ENCODE measurements at places on chromosomes 5 and 9.
A peak's percentile ranks its signal among the peaks of the same experiment; 100 is the strongest.

DNA sequence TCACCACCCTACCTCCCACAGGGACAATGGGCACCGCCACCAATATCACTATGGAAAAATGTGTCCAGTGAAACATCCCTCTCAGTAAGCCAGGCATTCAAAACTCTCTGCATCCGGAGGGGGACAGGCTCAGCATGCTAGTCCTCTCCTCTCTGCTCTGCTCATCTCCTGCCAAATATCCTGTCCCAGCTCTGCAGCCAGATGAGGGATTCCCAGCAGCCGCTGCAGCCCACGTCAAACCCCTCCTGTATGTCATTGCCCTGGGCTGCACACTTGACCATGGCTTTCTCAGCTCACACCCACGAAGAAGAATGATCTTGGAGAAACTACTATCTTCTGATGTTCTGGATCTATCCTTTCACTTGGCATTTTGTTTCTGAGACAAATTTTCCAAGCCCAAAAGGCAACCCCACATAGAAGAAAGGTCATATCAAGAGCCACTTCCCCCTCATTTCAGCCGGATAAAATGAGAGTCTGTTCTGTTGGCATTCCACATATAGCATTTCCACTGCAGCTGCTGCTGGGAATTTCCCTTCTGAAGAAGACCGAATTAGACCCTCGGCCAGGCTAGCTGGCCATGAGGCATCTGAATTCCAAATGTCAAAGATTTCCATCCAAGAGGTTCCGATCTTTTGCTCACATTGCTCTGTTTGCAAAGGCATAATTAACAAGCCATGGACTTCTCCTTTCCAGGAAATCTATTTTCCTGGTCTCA, 338.0 kb downstream of the ACTL7B start:
- DNase-seq, result no peak

- peak; percentile 66 for DNase-seq
Observed at GRCh38 chr9:35729700-35730485, 2.1 kb downstream of the TLN1 start.

DNA sequence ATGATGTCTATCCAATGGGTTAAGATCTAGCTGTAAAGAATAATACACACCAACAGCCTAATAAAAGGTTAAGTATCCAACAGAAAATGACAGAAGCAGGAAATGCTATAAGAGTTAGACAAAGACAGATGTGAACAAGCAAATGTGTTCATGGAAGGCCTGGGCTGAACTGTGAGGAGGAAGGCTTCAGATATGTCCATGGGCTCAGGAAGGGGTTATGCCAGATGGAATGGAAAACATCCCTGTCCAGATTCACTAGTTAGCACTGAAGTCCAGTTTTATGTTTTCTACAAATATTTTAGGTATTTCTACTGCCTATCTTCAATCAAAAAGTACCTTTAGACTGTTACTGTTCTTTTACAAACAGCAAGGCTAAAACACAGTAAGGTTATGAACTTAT, 27.1 kb downstream of the ERAP1 start:
- DNase-seq, result no peak

DNA sequence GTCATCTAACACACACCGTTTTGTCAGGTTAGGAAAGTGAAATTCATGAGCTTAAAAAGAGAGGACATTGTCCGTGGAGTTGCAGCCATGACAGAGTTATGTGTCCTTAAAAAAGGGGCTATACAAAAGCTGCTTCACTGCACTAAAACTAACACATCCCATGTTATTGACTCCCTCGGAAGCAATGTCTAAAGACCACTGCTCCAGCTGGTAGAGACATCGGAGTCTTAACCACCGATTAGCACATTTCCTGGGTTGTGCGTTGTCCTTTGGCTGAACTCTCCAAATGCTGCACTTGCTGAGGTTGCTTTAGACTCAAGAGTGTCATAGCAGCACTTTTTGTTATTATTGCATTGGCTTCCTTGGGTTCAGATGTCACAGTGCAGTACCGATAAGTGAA, 128.3 kb upstream of the C9orf72 start:
- DNase-seq, result peak; percentile 16

DNA sequence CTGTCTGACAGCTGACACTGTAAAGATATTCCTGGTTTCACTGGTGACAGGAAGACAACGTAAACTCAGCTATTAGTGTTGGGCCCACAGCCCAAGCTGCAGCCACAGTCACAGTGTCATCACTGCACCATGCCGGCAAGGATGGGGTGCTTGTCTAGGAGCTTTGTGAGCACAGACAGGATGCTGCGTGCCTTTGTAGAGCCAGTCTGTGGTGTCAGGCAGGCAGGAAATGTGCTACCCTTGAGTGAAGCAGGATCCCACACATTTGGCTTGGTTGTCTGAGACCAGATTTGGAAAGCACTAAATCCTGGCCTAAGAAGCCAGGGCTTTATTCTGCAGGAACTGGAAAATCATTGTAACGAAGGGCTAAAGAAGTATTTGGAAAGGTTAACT, 121.6 kb upstream of the ADAMTS16 start:
- no peak for DNase-seq

DNA sequence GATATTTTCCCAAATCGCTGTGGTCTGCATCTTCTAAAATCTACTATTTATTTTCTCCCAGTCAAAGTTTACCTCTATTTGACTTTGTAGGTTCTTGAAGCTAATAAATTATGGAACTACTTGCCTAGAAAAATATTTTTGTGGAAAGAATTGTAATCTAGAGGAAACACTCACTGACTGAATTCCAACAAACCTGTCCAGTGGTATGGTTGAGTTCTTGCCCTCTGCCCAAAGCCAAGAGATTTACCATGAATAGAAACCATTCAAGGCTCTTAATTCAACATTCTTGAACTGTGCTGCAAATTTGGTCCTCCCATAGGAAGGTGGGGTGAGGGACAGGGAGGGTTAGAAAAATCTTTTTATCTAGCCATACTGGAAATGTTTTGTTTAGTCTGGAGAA, 233.9 kb upstream of the MAP3K1 start:
- DNase-seq, result no peak

DNA sequence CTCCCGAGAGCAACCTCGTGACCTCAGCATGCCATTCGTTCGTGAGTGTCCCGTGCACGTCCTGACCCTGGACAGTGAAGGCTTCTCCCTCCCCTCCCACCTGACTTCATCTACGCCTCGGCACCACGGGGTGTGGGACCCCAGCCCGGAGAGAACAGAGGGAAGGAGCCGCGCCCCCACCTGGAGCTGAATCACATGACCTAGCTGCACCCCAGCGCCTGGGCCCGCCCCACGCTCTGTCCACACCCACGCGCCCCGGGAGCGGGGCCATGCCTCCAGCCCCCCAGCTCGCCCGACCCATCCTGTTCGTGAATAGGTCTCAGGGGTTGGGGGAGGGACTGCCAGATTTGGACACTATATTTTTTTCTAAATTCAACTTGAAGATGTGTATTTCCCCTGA, 38.3 kb upstream of the FCN2 start:
- no peak for DNase-seq

DNA sequence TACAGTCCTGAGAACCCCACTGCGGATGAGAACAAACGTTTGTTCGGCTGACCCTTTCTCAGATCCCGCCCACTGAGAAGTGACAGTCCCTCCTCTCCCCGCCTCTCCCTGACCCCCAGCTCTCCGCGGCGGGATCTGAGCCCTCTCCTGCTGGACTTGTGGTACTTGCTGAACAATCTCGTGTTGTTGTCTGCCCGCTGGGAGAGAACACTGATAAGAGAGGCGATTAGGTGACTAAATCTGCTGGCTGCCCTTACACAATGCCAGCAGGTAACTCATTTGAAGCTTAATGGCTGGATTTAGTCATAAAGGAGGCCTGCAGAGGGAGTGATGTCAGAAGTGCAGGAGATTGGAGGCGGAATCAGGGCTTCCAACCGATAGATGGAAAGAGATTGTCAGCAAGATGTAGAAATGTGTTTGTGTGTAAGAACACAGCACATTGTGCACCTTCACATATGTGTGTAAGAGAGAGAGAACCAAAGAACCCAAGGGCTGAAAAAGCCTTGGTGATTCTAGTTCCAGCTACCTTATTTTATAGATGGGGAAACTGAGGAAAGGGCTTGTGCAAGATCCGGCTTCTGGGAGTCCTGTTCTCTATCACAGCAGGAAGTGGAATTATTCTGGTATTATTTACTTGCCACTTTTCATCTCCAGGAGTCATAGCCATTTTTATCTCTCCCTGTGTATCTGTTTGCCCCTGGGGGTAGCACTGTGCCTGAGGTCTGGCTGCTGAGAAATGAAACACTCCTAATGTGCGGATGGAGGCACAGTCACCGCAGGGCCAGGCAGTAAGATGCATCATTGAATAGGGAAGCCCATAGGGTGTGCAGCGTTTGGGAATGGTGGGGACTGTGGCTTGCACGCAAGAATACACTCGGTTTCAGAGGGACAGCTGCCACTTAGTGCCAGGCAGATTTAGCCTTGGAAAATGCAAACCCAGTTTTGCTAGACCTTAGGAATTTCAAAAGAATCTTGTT, 203.7 kb upstream of the MSX2 start:
- no peak for DNase-seq
